Suprapubic skin (tissue), 4 donors: ENCODE measurements at places on chromosomes 3 and 15. TPM values are rescaled to one million over a fixed set of nuclear protein-coding genes. Genes with fewer than 3 reads are reported as not detected.

The PPIP5K1 gene
- total RNA-seq, result 39.6 TPM

GRCh38 chr3:124584552-124585391, 145.5 kb upstream of the UMPS start:
- no peak for DNase-seq

- no peak for DNase-seq
Observed at GRCh38 chr15:28026764-28027713, 72.1 kb downstream of the OCA2 start.

DNA sequence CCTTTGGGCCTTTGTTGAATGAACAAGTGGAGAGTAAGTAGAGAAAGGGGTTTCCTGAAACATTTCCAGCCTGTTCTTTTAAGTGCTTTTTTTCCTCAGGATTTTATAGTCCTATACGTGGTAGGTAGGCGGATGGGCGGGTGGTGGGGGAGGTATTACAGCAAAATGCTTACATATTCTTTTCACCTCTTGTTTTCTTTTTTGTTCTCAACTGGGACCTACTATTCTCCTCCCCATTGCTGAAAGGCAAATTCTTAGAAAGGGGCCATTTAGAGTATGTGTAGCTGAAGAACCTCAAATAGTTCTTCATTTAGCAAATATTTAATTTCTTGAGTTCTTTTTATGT, 135.8 kb downstream of the FNDC3B start:
- DNase-seq, result no peak

The ABHD17C gene
- total RNA-seq, result 22.3 TPM

The HDC gene
- total RNA-seq, result 0.81 TPM

The LMOD3 gene
- not detected for total RNA-seq

DNA sequence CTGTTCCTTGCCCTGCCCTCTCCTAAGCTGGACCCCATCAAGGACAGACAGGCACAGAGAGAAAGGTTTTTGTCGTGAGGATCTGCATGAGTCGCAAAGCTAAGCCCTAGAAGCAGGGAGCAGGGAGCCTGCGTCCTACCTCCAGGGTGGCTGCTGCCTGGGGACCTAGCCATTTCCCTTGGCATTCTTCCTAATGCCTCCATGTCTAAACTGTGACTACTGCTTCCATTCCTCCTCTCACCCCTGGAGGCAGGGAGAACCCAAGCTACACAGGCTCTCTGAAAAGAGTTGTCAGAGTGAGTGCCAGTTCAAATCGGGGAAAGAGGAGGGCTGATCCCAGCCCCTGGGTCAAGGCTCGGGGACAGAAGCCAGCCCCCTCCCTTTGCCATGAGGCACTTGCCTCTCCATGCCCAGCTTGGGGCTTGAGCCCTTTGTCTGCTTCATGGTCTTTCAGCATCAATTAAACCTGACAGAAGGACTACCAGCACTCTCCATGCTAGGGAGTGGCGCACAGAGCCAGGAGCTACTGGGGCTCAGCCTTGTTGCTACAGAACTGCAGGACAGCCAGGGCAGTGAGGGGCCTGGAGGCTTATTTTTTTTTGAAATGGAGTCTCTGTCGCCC, 2.4 kb downstream of the GCHFR start:
- no peak for DNase-seq

DNA sequence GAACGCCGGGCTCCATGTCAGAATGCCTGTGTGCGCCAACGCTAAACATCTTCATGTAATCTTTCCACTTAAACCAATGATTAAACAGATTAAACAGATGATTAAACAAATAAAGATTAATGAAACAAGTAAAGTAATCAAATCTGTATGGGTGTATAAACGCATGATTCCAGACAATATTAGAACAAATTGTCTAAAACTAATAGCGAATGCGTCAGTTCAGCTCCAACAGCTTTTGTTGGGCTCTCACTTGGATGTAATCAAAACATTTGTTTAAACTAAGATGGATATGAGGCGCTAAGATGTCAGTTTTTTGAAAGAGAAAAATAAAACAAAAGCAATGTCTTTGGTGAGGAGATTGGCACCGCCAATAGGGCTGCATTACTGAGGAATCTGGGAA, 299.1 kb upstream of the TLE3 start:
- DNase-seq, result no peak

DNA sequence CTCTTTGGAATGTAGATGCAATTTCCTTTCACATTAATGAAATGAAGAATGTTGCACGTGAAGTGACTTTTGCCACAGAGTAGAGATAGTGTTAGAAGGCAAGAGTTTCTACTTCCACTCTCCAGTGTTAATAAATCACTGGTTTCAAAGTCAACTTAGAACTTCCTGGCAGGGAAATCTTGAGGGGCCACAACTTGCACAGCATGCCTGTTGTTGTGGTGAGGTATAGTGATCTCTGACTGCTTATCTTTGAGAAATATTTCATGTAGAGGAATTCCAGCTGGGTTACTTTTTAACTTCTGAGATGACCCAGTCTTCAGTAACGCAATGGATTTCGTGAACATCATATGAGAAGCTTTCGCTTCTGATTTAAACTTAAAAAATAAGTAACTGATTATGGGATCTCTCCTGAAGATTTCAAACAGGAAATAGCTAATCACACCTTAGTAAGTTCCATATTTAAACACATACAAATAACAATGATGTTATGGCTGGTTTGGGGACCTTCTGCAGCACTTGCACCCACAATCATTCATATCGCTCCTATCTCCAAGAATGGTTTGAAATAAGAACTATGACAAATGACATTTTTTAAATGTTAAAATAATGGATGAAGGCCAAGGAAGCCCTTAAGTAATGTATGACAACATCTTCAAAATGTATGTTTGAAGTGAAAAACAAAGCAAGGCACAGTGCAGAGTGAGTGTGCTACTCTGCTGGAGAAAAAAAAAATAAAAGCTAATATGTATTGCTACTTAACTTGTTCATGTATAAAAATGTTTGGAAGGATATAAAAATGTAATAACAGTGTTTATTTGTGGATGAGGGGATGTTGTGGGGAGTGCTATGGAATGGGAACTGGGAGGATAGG, 726.5 kb upstream of the NECTIN3 start:
- DNase-seq, result no peak

The C3orf62 gene
- total RNA-seq, result 8.4 TPM

The DNAH12 gene
- total RNA-seq, result not detected

DNA sequence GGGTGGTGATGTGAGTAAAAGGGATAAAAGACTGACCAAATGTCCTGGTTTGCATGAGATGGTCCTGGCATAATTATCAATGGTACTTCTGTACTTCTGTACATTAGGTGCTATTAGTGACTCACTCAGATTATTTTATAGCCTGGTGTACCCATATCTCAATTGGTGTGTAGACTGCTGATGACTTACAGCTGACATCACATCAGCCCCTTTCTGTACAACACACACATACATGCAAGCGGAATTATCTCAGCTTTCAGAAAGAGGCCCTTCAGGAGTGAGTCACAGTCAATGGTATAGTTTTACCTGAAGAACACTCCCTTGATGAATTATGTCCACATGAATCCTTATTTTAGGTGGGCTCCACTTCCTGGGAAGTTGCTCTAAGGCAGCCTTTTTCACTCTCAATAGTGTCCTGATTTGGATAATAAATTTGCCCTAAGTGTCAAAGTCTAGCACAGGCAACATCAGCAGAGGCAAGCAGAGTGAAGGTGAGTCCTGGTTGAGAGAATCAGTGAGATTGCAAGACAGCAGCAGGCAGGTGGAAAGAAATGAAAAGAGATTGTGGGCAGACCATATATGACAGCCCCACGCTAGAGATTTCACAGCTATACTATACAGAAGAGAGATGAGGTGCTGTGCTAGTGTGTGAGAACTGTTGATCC, 137.0 kb downstream of the ZPLD1 start:
- no peak for DNase-seq

DNA sequence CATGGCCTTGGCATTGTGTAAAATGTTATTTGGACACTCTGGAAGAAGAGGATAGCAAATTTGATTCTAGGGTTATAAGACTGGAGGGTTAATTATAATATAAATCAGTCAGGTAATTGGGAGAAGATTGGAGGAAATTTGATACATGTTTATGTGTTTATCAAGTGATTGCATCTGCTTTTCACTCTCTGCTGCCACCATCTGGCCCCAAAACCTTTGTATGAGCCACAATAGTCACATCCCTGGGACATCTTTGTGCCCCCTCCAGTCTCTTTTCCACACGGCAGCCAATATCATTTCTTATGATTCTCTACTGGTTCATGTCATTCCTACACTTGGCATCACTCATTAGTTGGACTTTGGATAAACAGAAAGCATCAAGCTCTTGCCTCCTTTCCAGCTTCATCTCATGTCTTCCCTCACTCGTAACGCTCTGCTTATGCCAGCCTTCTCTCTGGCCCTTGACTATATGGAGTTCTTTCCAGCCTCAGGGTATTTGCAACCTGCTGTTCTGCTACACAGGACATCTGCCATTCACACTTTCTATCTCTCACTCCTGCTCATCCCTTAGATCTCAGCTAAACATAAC, 602.3 kb upstream of the SUCLG2 start:
- no peak for DNase-seq

DNA sequence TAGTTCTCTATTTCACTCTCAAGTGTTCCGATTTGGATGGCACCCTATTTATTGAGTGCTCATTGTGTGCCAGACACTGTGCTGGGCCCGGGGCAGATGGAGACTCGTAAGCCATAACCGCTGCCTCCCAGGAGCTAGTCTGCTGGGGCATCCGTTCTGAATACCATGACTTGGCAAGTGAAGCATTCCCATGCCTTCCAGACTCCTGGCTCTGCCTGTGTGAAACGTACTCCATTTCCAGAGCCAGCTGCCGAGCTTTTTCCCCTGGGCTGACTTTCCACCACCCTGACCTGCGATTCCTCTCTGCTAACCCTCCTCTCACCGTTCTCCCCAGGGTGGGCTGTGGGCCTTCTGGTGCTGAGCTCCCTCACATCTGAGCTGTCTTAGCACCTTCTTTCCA, 303.1 kb upstream of the CTDSPL start:
- DNase-seq, result no peak

- DNase-seq, result no peak
Observed at GRCh38 chr15:74252721-74253120, 16.6 kb downstream of the CCDC33 start.

DNA sequence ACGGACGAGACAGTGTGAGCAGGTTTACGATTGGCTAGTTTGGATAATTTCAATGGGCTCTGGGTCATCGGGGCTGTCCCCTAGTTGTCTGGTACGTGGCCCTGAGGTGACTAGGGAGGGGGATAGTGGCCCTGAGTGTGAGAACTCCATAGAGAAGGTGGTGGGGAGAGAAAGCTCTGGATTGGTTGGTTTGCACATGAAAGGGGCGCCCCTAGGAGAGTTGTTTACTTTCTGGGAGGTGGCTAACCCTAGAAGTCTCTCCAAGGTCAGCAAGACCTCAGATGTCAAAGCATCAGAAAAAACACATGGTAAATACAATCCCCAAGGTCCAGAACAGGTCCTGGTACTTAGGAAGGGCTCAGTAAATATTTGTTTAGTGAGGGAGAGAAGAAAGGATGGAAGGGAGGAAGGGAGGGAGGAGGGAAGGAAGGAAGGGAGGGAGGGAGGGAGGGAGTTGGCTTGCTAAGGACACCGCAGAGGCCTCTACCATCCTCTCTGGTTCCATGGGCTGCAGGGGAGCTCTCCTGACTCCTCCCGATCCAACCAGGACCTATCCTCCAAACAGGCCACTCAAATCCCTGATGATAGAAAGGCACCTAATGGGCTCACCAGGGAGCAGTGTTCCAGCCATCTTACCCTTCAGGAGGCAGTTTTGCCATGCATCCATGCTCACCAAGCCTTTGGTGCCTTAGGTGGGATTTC, 3.0 kb upstream of the TRH start:
- no peak for DNase-seq

DNA sequence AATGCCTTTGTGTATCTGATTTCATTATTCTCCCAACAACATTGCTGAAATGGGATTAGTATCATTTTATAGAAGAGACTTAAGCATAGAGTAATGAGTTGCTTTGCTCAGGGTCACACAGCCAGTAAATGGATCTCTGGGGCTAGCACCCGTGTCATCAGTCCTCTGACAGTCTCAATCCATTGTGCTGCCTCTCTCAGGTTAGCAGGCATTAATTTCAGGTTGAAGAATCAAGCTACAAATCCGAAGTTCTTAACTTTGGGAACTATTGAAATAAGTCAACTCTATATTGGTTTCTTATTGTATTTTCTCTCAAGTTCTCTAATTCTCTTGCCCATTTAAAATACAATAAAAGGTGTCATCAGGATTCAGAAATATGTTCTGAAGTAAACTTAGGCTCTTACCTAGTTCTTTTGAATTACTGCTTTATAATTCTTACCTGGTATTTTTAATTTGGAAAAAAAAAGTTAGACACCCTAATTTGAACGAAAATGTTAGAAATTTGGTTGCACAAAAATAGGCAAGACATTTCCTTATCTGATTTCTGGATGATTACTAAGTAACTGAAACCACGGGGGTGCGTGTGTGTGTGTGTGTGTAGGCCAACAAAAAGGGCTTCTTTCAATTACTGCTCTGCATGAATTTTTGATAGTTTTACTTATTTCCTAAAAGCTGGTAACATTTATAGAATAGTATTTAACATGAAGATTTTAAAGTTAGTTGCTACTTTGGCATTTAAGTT, 189.8 kb downstream of the MBNL1 start:
- DNase-seq, result no peak

GRCh38 chr3:42638339-42638842, 15.1 kb upstream of the ZBTB47 start:
- no peak for DNase-seq

DNA sequence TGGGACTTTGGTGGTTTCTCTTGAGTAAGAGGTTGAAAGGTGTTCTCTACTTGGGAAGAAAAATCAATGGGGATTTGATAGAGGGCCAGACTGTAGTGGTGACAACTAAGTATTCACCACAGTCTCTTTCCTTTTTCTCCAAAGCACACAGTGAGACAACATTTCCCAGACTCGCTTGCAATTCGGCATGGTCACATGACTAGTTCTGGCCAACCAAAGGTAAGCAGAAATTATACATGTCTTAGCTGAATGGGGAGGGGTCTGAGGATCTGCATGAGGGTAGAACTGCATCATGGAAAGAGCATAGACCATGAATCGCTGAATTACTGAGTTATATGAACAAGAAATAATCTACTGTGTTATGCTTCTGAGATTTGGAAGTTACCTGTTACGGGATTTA, 144.5 kb upstream of the MYRIP start:
- DNase-seq, result no peak
